ENCODE measurements at places on chromosomes 2 and 18.

GRCh38 chr18:33716061-33716683 lies 138.2 kb downstream of the ASXL3 start:
- DNase-seq = no peak

- no peak for DNase-seq
Observed at GRCh38 chr2:114160263-114160981, 270.5 kb downstream of the ACTR3 start.

GRCh38 chr2:169961911-169962310 lies 134.7 kb downstream of the UBR3 start:
- DNase-seq = peak; percentile 52

GRCh38 chr2:231800493-231801091 lies 14.3 kb downstream of the COPS7B start:
- peak; percentile 66 for DNase-seq

DNA sequence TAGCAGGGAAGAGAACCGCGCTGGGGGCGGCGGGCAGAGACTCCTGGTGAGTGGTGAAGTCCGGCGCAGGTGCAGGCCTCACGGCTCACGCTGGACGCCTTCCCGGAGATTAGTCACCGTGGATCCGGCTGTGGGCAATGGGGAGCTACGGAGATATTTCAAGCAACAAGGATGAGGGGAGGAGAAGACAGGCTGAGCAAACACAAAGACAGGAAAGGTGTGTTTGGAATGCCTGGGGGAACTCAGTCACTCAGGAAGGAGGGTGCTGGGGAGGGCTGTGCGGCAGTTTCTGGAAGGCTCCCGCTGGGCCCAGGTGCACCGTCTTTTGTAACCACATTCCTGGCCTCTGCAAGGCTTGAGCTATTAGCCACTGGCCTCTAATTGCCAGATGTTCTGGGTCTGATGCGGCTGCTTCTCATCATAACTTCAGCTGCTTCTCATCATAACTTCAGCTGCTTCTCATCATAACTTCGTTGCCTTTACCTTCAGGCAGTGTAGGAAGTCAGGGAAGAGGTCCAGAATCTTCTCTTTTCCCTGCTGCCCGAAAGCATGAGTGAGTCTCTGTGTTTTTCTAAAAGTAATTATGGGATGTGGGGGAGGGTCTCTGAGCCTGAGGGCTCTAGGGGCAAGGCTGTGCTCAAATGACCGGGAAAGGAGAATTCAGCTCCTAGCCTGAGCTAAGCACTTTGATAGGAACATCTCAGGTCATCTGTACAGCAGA lies 118.9 kb downstream of the PXDN start:
- DNase-seq = peak; percentile 61

GRCh38 chr2:100799686-100800085 lies 20.3 kb upstream of the NPAS2 start:
- DNase-seq = no peak
